ENCODE measurements at places on chromosomes 6 and 20. TPM values are rescaled to one million over a fixed set of nuclear protein-coding genes. Genes with fewer than 3 reads are reported as not detected.

Gene FILIP1
- not detected for total RNA-seq

Gene TRIM40
- not detected for total RNA-seq

Gene PSMB8
- total RNA-seq, result 295 TPM

Gene POPDC3
- total RNA-seq, result not detected

Gene ABHD16B
- 0.13 TPM for total RNA-seq

All from activated CD8-positive, alpha-beta memory T cell treated with anti-CD3 and anti-CD28 coated beads for 36 hours (primary cell).